ENCODE measurements at places on chromosomes 11 and 22.

- no peak for DNase-seq
These were observed 10.7 kb upstream of the GSTP1 start for GRCh38 chr11:67572747-67573419.

DNA sequence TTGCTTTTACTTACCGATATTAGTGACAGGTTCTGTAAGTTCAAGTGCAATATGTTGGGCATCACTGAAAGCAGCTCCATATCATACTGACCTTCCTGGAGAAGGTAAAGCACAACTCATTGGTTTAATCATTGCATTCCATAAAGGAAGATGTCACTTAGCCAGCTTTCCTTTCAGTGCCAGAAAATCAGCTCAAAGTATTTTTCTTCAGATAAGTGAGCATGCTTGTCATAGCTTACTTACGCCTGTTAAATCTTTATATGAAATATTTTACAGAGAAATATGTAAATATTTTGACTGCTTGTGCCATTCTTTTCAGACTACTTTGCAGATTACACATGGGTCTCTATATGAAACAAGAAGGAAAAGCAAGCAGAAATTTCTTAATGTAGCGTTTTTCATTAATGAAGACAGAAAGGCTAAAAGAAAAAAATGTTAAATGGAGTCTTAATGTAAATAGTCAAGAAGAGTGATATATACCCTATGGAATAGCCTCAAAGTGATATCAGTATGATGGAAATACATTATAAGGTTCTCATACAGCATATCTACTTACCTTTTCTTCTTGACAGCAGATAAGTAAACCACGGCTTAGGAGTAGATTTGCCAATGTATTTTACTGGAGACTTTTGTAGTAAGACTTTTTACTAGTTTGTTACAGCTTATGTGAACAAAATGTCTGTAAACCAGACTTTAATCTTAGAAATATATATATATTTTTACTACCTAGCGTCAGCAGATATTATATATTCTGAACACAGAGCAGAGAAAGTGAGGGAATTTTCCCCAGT, 649.7 kb downstream of the METTL15 start:
- no peak for DNase-seq

DNA sequence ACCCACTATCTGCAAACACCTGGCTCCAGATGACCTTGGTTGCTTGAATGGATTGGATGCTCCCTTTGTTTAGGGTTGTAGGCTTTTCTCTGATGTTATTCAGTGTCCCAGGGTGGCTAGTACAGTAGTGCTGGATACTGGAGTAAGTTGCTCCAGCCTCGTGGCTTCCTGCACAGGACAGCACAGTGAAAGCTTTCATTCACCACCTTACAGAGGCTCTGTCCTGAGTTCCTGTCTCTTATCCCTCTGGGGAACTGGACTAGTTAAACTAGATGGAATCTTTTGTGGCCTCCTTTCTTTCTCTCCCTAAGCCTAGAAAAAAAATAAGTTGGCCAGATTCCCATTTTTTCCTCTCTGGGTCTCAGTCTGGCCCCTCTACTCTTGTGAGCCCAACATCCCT, 42.6 kb downstream of the MRPL48 start:
- DNase-seq: no peak

DNA sequence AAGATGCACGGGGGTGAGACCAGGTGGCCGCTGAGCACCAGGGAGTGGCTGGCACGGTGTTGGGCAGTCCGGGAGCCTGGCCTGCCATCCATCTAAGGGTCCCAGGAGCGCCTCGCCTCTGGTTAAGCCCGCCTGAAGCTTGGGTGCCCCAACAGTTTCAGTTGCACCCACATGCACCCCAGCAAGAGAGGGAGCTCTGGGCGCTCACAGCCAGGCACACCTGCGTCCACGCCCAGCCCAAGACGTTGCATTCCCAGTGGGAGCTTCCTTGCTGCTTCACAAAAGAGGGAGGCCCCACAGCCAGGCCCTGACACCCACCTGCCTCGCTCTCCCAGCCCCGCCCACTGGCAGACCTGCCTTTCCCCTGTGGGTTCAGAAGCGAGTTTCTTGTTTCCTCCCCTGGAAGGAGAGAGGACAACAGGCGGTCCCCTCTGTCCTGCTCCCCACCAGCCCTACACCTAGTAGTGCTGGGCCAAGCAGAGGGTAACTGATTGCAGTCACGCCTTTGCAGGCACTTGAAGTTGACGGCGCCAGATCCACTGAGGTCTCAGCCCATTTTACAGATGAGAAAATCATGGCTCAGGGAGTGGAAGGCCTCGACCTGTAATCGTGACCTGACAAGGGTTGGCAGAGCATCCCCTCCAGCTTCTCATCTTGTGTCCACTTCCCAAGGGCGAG, 35.4 kb downstream of the OSBPL5 start:
- no peak for DNase-seq

DNA sequence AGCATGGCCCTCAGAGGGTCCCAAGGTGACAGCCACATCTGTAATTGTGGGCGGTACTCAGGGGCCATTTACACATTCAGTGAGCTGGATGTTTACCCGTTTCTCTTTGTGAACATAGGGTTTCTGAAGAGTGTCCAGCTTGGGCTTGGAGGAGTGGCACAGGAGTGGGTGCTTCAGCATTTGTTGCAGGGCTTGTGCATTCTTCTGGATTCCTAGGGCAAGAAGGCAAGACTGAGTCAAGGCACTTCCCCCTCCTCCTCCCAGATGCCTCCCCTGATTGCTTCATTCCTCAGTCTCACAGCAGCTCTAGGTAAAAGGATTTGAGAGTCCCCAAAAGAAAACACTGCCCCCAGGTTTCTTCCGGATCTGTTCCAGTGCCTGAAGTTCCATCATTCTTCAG, 95.4 kb downstream of the RNF169 start:
- DNase-seq: no peak

- no peak for DNase-seq
These were observed 13.1 kb downstream of the TCF20 start for GRCh38 chr22:42257386-42257785.

- DNase-seq: no peak
These were observed 122.1 kb upstream of the ISX start for GRCh38 chr22:34943830-34944229.

DNA sequence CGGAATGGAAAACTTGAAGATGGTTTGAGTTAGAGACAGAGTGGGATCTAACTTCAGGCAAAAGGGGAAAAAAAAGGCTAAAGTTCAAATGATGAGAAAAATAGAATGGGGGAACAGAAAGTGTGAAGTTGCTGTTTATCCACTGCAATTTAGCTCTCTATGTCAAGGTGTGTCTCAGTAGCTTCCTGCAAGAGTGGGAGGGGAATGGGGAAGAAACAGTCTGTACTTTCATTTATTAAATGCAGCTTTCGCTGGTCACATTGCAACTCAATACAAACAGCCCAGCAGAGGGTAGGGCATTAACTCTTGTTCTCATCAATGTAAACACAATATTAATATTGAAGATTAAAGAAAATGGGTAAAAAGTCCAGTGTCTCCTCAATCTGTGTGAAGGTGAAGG, 214.7 kb upstream of the SYN3 start:
- no peak for DNase-seq

DNA sequence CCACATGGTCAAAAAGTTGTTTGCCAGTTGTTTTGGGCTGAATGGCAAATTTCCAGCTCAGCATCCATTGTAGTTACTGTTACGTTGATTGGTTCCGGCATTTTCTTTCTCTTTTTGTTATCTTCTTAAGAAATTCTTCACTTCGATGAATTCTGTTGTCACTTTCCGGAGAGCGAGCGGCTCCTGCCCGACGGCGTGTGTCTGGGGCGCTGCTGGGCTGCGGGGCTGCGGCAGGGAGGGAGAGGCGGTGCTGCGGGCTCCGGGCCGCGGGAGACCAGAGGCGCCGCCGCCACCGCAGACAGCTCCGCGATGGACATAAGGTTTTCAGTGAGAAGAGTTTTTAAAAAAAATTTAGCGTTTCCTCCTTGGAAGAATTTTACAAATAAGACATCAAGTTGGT, 117.4 kb downstream of the RRM1 start:
- DNase-seq: no peak

GRCh38 chr22:39900306-39901227, at the start of gene GRAP2:
Gene GRAP2, plus strand, starts transcription at chr22:39901084. Its CDS starts 46,023 bp downstream, at chr22:39947107.
- no peak for DNase-seq

GRCh38 chr11:130761560-130762220, 154.6 kb downstream of the SNX19 start:
- no peak for DNase-seq

DNA sequence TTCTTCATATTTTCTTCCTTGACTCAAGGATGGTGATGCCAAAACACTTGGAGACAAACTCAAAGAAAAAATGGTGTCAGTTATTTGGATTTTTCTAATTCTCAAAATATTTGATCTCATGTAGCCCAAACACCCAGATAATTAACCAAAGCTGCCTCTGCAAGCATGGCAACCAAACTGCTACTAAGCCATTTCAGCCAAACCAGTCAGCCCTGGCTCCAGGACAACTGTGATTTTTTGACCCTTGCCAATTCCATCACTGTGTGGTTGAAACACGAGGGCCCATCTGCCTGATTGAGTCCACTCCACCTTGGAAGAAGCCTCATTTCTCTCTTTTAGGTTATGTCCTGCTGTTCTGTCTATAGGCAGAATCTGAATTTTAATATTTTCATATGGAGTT, 277.4 kb downstream of the BLID start:
- no peak for DNase-seq

DNA sequence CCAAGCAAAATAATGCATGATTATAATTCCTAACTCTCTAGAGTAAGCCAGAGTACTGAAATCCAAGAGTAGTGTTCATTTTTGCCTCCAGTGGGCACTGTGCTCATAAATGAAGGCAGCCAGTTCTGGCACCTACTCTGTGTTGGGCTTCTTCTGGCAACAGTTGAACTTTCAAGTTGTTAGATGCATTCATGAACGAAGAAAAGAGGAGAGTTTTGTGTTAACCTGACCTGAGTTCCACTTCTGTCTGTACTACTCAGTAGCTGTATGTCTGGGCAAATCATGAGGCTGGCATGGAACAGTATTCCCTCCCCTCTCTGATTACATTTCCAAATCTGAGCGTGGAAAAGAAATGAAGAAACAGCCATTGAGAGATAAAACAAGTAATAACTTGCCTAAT, 20.3 kb upstream of the TENM4 start:
- DNase-seq: no peak

DNA sequence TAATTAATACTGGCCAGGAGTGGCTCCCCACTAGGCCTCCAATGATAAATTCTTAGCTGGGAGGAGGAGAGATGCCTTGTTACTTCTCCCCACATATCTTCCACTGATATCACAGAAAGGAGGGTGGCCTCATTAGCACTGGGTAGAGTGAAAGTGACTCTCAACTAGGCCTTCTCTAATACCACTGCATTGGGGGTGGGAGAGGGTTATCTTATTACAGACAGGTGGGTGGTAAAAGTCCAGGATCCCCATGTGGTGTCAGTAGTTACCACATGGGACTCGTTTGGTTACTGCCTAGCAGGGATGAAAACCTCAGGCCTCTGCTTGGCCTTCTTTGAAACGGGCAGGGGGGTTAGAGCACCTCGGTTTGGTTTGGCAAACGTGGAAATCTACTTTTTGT, 167.3 kb downstream of the UVRAG start:
- no peak for DNase-seq

- no peak for DNase-seq
These were observed 276.9 kb downstream of the DCDC1 start for GRCh38 chr11:31092638-31093037.

DNA sequence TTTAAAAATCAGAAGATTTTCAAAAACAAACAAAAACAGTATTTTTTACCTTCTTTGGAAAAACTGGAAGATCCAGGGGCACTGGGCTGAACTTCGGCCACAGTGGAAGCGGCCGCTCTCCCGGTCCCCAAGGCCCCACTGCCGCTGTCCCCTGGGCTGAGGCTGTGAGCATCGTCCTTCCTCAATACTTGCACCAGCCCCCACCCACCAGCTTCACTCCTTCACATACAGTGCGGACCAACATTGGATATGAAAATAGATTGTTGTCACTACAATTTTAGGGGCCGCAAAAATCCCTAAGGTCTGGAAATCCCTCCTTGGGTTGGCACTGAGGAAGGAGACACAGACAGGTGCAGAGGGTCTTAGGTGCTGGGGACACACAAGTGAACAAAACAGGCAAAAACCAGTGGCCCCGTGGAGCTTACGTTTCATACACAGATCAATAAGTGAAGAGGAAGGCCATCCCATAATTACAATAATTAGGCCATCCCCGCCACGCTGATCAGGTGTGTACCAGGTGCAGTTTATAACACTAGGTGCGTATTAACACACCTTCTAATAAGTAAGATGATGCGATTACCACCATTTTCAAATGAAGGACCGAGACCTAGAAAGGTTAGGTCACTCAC, 28.2 kb upstream of the SLC22A12 start:
- no peak for DNase-seq

DNA sequence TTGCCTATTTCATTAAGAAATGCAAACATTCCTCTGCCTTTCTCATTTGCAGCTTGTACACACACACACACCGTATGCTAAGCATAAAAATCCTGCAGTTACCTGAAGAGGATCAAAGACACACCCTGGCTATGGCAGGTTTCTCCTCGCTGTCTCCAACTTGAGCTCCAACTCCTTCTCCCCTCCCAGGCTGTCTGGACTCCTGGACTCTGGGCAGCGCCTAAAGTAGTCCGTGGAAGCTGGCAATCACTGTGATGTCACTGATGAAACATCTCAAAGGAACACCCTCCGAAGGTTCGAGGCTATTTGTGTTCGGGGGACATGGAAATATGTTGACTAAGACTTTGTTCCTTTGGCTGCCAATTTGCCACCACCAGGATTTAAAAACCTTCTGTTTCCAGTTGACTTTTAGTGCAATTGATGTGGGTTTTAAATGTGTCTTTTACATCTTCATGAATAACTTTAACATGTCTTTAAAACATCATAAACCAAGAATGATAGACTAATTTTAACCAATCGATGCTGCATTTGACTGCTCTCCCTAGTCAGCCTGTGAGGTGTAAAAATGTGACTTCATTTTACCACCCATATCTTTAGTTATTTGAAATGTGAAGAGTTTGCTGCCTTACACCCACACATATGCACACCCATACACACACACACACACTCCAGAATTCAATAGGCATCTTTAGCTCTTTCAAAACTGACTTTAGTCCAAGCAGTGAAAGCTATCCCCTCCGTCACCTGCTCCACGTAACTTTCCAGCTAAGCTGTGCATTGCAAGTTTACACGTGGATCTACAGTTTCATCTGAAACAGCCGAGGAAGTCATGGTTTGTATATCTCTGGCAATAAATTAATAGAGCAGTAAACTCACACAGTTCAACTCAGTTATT, at the start of gene SLN:
Gene SLN, minus strand, starts transcription at position 196 of the 895 bp plus-strand sequence.
- no peak for DNase-seq

- no peak for DNase-seq
These were observed 50.7 kb upstream of the LIN7C start for GRCh38 chr11:27557226-27557625.

All from activated CD8-positive, alpha-beta memory T cell treated with anti-CD3 and anti-CD28 coated beads for 1 hour (primary cell).